RWPE2 (cell line): ENCODE measurements at places on chromosomes 6 and 20.

- DNase-seq, result no peak
These were observed 28.3 kb upstream of the TLDC2 start for GRCh38 chr20:36847710-36848040.

DNA sequence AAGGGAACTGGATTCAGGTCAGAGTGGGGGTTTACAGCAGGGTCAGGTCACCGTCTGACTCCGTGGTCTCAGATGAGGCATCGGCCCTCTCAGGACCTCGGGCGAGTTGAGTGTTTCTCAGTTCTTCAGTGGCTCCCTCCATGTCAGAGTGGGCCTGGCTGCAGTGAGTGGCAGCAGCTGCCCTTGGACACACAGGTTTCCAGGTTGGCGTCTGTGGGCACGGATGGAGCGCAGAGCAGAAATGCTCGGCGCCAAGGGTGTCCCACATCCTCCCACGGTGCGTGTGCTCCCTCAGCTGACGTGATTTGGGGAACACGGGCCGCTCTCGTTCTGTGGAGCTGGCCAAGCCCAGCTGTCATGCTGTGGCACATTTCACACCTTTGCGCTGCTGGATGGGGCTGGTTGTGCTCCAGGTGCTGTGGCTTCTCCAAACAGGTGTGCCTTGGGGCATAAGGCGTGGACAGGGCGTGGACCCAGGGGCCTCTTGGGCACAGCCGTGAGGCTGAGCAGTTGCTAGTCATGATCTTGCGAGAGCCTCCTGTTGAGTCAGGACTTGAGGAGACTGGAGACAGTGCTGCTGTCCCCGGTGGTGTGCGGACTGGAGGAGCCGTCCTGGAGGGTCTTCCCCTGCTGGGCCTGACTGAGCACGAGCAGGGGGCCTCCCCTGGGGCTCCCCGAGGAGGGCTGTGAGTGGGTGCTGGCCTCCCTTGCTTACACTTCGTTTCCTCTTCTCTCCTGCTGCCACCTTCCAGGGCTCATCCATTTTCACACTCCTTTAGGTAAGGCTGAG lies 9.5 kb upstream of the DNAJC5 start:
- DNase-seq, result peak; percentile 90

GRCh38 chr6:30515944-30516753 lies 26.8 kb downstream of the HLA-E start:
- DNase-seq, result peak; percentile 89

DNA sequence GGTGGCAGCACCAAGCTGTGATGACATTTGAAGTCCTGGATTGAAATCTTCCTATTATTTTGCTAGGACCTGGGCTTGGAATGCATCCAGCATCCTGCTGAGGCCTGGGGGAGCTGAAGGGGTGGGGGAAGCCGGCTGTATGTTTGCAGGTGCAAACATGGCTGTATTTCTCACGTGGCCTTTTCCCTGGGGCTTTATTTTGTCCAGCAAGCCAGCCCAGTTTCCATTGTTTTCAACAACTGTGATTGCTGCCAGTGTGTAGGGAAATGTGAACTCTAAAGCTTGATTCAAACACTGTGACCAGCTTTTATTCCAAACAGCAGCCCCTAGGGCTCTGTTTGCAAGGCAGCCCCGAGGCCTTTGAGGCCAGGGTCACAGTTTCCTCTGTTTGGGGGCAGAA lies 683.0 kb downstream of the DHX35 start:
- no peak for DNase-seq

GRCh38 chr6:73285674-73286283 lies 22.8 kb upstream of the KHDC1 start:
- DNase-seq, result no peak

DNA sequence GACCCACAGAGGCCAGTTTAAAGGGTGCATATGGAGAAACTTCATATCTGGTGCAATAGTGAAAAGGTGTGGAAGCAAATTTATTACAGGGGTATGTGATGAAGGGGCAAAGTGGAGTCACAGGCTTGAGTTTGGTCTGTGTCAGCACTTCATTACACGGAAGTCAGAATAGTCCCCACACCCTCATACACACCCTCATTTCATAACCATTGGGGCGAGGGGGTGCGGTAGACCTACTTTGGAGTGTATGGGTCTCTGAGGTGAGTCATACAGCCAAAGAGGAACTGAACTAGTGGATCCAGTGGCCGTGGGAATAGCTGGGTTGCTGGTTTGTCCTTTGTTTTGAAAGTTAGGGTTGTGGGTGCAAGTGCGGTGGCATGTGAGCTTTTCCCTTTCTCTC lies 3.3 kb downstream of the TM9SF4 start:
- DNase-seq, result peak; percentile 59

- DNase-seq, result no peak
These were observed at the start of gene CLIC5 for GRCh38 chr6:46015119-46015968. CLIC5 (minus strand) TSS chr6:46015860; CDS start chr6:46015542, 318 bp downstream.

- DNase-seq, result no peak
These were observed 10.3 kb upstream of the PRSS16 start for GRCh38 chr6:27237089-27237803.

DNA sequence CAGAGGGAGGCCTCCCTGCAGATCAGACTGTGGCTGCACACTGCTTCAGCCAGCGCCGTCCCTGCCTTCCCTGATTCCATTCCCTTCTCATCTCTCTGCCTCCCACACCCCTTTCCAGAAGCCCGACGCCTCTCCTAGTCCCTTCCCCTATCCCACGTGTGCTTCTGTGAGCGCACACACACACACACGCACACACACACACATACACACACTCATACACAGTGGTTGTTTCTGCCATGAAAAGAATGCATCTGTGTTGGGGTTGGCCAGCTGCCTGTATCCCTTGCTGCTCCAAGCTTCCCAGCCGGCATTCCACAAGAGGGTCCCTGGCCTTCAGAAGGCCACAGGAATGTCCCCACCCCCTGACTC lies 51.7 kb downstream of the MOCS1 start:
- no peak for DNase-seq

DNA sequence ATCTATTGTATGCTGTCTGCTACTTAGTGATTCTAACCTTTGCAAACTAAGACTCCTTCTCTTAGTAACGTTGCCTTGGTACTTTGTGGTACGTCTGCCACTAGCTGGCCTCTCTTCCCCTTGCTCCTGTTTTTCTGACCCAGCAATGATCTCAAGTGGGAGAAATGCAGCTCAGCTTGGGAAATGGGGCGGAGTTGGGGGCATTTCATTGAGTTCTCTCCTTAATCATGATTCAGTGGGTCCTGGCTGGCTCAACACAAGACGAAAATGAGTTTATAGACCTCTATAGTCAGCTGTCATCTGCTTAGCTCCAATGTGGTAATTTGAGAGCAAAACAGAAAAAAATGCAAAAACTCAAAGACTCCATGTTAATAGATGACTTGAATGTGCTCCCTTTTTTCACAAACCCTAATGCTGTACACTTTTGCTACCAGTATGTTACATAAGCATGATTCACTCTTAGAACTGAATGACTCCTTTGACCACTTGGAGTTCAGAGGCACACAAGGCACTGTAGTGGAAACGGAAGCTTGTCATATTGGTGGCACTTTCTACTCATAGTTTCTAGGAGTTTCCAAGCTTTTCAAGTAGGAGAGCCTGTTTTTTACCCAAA lies 55.3 kb upstream of the SOX4 start:
- no peak for DNase-seq

GRCh38 chr20:48722737-48723191 lies 105.0 kb downstream of the PREX1 start:
- peak; percentile 73 for DNase-seq

DNA sequence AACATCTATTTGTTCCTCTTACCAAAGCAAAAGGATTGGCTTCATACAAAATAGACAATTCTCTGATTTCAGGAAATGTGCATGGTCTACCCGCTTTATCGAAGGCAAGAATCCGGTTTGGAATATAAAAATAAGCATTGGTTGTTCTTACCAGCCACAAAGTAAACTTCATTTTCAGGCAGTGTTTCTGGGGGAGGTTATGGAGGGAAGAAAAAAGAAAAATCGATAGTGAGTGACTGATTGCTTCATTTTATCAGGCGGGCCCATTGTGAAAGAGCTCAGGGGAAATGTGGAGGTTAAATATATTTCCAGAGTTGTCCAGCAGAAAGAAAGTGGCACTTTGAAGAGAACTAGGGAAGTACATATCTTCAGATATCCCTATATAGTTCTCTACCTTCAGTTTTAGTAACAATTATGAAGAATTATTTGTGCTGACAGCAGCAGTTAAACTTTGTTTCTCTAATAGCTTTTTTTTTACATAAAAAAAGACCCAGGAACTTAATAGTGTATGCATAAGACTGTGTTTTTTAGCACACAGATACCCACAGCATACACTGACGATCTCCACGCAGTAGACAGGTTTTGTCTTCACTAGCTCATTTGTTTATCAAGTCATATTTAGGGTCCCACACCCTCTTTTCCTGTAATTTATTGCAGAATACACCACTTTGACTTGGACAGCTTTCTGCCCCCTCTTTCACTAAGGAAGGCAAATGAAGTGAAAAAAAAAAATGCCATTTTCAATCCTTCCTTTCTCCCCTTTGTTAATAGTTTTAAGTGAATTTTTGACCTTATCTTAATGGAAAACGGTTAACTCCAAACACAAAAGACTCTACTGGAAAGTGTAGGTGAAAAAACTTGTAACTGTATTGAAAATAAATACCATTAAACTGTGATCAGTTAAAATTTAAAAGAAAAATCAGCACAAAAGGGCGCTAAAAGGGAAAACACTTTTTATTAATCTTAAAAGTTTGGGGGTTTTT lies 2.9 kb downstream of the POU3F2 start:
- DNase-seq, result no peak

DNA sequence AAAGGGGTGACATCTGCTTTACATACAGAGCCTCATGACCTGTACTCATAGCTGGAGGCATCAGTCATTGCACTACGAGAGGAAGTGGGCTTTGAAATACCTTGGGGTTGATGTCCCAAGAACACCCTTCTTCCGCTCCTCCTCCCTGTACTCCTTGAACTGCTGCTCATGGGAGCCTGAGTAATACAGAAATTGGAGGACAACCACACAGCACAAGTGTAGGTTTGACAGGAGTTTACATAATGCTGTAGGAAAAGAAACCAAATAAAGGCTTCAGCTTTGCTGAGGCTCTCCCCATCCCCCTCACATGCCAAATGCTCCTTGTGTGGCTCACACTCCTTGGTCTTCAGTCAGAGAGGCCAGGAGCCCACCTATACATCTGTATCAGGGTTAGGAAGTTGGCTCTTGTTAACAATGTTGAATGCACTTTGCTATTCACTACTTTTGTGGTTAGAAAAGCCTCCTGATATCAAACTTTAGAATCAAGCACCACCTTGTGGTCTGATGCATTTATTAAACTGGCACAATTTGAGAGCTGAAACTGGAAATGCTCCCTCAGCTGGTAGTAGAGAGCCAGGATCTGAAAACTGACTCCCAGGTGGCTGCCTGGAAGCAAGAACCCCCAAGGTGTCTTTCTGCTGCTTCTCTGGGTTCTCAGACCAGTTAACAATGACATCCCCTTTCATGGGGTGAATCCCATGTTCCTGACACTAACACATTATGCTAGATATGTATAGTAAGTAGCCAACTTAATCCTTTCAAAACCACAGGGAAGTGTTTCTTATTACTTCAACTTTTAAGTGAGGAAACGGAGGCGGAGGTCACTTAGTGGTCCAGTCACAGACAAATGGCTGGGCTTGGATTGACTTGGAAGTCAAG lies 56.2 kb upstream of the EDN1 start:
- DNase-seq, result no peak

DNA sequence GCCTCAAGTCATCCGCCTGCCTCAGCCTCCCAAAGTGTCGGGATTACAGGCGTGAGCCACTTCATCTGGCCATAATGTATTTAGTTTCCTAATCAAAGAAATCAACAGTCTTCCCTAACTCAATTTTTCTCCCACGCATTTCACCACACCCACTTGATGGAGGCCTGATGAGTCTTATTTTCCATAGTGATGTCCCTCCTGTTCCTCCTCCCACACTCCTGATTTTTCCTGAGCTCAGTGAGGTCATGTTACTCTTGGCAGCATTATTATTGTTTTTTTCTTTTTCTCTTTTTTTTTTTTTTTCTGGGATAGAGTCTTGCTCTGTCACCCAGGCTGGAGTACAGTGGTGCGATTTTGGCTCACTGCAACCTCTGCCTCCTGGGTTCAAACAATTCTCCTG lies 8.9 kb downstream of the ABRACL start:
- no peak for DNase-seq

DNA sequence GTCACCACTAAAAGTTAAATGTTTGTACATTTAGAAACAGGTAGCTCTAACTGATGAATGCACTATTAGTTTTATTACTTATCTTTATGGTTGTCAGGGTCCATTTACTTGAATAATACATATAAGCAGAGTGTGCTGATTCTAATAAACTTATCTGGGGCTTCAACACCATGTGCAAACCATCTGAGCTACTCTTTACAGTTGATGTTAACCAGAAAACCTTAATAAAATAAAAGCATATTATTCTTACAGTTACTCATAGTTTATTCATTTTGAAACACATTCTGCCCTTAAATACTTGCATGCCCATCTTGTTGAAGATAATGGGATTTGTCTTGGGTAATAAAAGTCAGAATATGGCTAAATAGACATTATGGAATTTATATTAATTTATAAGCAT lies 1042.2 kb downstream of the EPHA7 start:
- DNase-seq, result no peak

DNA sequence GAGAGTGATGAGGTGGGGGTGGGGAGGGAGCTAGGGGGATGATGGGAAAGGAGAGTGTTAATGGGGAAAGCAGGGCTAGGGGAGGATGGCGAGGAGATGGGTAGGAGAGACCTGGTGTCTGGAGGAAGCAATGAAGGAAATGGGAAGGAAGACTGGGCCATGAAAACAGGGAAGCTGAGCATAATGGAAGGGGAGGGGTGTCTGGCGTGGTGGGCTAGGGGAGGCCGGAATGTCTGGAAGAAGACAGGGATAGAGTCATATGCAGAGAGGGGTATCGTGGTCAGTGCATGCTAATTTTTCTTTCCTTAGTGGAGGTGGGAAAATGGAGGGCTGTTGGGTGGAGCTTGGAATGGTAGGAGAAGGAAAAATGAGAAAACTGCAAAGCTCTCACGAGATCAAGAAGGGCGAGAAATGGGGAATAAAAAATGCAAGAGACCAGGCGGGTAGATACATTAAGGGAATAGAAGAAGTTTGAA lies 423 bp downstream of the KLHDC3 start:
- DNase-seq, result no peak

GRCh38 chr6:142947714-142948480 lies 2.9 kb upstream of the HIVEP2 start:
- DNase-seq, result no peak

DNA sequence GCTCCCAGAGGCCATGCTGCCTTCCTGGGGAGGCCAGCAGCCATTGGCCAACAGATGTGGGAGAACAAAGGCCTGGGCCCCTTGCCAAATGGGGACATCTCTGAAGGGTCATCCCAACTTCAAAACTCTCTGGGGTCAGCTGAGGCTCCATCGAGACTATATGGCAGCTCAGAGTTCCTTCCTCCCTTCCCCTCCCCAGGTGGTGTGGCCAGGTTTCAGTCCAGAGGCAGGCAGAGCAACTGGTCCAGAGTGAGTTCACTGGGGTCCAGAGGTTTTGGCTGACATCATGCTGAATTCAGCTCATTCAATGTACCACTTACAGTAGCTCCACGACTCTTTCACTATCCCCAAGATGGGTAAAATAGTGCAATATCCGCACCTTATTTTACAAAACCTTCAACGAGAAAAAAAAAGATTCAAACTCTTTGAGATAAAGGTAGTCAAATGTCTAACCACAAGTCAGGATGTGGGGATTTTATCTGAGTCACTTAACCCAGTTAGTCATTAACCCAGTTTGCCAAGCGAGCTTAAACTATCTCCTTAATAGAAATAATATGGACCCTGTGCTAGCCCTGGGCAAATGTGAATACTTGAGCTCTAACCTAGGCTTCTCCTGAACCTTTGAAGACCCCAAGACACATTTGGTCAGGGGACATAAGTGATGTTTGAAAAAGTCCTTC lies 108.4 kb upstream of the PLEKHG1 start:
- no peak for DNase-seq
